ENCODE measurements at places on chromosomes 1 and 21. TPM values are rescaled to one million over a fixed set of nuclear protein-coding genes. Genes with fewer than 3 reads are reported as not detected.
A peak's percentile ranks its signal among the peaks of the same experiment; 100 is the strongest.

DNA sequence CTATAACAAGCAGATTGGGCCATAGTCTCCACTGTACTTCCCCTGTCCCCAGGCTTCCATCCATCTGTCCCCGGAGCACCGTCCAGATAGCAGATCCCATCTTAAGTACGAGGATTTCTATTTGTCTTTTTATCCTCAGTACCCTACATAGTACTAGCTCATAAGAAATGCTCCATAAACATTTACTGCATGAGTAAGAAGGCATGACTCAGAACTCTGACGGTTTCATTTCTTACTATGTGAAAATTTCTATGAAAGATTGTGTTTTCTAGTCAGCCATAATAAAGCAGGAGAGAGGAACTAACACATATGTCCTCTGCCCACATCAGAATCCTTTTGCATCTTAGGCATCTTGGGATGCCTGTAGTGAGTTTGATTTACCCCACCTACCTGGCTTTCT, 49.5 kb downstream of the CHD1L start:
- DNase-seq = no peak

- no peak for DNase-seq
These were observed 924 bp downstream of the EXTL2 start for GRCh38 chr1:100893718-100894117.

GRCh38 chr1:84348759-84349158, 47.3 kb downstream of the SAMD13 start:
- no peak for DNase-seq

- DNase-seq = peak; percentile 82
These were observed 11.4 kb downstream of the BTBD19 start for GRCh38 chr1:44819608-44820327.

The CLCNKA gene
- 0.31 TPM for total RNA-seq

- DNase-seq = peak; percentile 77
These were observed 104.9 kb upstream of the TMPRSS2 start for GRCh38 chr21:41612674-41613532.

GRCh38 chr1:38265293-38266196, 219.0 kb upstream of the POU3F1 start:
- DNase-seq = no peak

The C1orf87 gene
- not detected for total RNA-seq

DNA sequence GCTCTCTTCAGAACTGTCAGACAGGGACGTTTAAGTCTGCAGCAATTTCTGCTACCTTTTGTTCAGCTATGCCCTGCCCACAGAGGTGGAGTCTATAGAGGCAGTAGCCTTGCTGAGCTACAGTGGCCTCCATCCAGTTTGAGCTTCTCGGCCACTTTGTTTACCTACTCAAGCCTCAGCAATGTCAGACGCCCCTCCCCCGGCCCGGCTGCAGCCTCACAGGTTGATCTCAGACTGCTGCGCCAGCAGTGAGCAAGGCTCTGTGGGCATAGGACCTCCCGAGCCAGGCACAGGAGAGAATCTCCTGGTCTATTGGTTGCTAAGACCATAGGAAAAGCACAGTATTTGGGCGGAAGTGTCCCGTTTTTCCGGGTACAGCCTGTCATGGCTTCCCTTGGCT, 89.9 kb upstream of the PDC start:
- DNase-seq = no peak

GRCh38 chr1:220928725-220929300, 49.6 kb downstream of the HLX start:
- DNase-seq = no peak

- no peak for DNase-seq
These were observed 168.7 kb downstream of the ZBTB18 start for GRCh38 chr1:244219802-244220201.

DNA sequence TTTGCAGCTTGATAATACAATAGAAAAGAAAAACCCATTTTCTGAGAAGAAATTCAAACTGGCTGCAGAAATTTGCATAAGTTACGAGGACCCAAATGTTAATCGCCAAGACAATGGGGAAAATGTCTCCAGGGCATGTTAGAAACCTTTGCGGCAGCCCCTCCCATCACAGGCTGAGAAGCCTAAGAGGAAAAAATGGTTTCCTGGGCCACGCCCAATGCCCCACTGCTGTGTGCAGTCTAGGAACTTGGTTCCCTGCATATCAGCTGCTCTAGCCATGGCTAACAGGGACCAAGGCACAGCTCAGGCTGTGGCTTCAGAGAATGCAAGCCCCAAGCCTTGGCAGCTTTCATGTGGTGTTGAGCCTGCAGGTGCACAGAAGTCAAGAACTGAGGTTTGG, 37.5 kb upstream of the TMEM61 start:
- no peak for DNase-seq

DNA sequence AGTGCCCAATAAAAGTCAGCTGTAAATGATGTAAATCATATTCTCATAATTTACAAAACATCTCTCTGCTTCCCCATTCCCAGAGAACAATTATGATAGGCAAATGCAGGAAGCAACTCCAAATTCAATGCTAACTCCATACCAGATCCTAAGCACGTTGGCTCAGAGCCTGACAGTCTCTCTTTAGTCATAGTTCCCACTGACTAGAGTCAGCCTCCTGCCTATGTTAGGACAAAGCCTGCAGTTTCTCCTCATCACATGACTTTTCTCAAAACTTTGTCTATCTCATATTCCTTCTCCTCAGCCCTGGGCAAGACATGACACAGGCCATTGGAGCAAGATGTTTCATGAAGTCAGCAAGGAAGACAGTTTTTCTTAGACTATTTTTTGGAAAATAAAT, 101.5 kb upstream of the COL24A1 start:
- DNase-seq = no peak

The AMY1A gene
- not detected for total RNA-seq

The U2AF1 gene
- 12.6 TPM for total RNA-seq

- no peak for DNase-seq
These were observed 480.2 kb upstream of the RUNX1 start for GRCh38 chr21:35529171-35529863.

The CNKSR1 gene
- total RNA-seq = 3.4 TPM

- no peak for DNase-seq
These were observed 3.4 kb downstream of the TRIM11 start for GRCh38 chr1:228403231-228403631.

All from heart left ventricle (tissue), 16 donors.